Stimulated activated CD4-positive, alpha-beta T cell treated with anti-CD3 and anti-CD28 coated beads, Interleukin-15, amount 100 ng/mL, for 1 hour (primary cell): ENCODE measurements at places on chromosomes 5 and 9.

DNA sequence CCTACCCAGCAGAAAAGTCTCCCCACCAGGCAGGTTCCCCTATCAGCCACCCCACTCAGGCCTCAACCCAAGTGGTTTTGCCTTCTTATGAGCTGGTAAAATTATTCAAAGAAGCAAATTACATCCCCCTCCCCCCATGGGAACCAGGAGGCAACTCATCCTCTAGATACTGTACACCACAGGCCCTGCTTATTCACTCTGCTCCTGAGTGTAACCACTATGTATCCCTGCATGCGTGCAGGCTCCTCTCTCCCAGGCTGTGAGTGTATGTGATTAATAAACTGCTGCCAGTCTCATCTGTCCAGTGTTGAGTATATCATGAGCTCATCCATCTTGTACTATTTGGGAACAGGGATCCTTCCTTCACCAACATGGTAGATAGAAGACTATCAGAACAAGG is 8.6 kb downstream of the KCTD16 start:
- DNase-seq, result no peak

- no peak for DNase-seq
Measured at GRCh38 chr9:130311408-130312140, 46.0 kb downstream of the HMCN2 start.

DNA sequence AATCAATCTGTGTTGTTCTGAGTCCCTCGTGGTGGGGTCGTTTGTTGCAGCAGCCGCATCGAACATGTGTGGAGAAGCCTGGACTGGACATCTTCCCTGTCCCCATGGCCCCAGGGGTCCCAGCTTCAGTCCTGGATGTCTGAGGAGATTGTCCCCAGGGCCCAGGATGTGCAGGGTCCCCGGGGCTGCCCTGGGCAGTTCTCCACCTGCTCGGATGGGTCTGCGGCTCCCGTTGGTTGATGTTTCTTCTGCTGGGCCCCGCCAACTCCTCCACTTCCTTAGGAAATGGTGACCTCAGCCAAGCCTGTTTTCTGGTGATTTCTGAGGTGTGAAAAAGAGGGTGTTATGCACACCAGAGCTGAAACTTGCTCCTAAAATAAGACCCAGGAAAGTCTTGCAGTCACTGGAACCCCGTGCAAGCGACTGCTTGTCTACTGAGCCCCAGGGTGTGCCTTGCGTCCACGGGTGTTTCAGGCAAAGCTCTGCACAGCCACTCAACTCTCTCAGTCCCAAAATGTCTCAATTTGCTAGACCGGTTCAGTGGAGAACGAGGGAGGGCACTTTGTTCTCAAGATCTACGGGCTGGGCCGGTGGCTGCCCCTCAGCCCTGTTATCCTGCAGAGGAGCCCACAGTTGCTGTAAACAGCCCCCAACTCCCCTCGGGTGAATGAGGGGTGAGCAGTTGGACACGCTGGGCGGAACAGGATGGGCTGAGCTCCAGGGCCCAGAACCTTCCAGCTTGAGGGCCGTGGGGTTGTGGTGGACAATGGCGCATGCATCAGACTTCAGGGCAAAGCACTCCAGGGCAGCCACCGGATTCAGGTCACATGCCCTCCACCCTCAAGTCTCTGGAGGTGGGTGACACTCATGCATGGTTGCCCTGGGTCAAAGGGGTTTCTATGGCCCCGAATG is 66.7 kb upstream of the OLFM1 start:
- DNase-seq, result no peak

DNA sequence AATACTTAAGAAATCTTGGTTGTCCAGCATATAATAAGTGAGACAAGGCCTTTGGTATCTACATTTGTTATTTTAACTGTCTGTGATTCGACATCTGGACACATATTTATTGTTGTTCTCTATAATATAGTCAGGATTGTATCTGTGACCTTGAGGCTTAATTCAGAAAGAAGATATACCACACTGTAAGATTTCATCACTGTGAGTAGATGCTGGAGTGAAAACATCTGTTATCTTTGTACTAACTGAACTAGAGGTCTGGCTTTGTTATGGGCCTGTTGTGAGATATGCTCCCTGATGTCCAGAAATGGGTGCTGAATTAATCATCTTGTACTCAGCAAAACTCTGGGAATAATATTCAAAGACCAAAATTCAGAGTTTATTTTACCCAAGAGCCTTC is 148.5 kb downstream of the ISOC1 start:
- no peak for DNase-seq

DNA sequence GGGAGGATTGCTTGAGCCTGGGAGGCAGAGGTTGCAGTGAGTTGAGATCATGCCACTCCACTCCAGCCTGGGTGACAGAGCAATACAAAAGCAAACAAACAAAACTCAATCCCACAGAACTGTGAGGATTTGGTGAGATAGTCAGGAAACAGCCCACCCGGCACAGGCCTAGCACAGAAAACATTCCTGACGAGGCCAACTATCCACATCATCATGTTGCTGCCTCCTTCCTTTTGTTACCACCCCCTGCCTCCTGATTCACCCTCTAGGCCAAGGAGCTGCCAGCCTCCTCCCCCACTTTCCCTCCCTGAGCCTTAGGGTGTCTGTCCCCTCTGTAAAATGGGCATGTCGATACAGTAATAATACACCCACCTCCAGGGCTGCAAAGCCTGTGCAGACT is 39.0 kb downstream of the STK10 start:
- no peak for DNase-seq

DNA sequence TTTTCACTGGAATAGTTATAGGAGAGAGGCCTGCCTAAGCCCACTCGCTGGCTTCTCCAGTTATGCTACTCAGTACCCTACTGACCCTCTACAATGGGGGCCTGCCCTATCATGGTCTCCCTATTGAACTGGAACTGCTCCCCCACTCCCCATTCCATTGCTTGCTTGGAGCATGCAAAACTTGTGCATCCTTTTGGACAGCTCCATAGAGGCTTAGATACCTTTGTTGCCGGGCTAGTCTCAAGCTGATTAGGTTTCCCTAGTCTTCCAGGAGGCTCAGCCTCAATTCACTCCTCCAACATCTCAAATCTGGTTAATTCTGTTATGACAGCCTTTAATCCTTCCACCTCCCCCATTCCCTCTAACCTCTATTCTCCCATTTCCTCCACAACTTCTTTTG is 39.9 kb downstream of the KIF24 start:
- DNase-seq, result no peak

GRCh38 chr9:4333231-4333740 is 33.4 kb upstream of the GLIS3 start:
- DNase-seq, result no peak

GRCh38 chr5:15203376-15203775 is 296.6 kb upstream of the FBXL7 start:
- no peak for DNase-seq

- no peak for DNase-seq
Measured at GRCh38 chr9:108205276-108205675, 650.5 kb downstream of the ACTL7B start.

DNA sequence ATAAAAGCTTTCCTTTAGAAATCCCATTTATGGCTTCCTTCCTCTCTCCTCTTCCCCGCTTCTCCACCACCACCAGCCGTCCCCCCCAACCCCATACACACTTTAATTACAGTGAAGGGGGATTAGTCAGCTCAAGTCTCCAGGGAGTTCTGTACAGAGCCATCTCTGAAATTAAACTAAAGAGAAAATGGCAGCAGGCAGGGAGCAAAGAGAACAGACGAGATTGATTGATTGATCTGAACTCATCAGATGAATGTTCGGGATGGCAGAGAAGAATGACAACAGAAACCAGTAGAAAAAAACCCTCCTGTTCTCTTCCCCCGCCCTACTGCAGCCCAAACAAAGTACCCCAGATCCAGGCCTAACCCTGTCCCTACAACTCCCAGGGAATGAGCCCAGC is 241.7 kb upstream of the PANK3 start:
- DNase-seq, result no peak

GRCh38 chr5:74182603-74183002 is 457.9 kb downstream of the ENC1 start:
- no peak for DNase-seq

GRCh38 chr9:36450110-36450732 is 50.2 kb upstream of the RNF38 start:
- DNase-seq, result no peak

DNA sequence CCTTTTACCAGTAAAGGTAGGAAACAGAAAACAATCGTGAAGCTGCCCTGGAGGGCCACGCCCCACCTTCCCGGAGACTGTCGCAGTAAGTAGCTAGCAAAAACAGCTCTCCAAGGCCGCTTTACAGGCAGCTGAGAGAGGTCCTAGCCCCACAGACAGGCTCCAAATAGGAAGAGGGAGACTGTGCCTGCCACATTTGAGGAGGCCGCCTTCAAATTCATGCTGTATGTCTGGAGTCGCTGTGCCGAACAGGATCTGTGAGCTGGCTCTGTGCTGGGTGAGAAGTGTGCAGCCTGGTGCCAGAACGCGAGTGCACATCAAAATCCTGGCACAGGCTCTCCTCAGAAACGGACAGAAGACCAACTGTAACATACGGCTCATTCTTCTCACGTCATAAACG is 582.2 kb downstream of the CETN3 start:
- no peak for DNase-seq

- DNase-seq, result no peak
Measured at GRCh38 chr9:33851301-33851700, 34.3 kb downstream of the UBE2R2 start.

DNA sequence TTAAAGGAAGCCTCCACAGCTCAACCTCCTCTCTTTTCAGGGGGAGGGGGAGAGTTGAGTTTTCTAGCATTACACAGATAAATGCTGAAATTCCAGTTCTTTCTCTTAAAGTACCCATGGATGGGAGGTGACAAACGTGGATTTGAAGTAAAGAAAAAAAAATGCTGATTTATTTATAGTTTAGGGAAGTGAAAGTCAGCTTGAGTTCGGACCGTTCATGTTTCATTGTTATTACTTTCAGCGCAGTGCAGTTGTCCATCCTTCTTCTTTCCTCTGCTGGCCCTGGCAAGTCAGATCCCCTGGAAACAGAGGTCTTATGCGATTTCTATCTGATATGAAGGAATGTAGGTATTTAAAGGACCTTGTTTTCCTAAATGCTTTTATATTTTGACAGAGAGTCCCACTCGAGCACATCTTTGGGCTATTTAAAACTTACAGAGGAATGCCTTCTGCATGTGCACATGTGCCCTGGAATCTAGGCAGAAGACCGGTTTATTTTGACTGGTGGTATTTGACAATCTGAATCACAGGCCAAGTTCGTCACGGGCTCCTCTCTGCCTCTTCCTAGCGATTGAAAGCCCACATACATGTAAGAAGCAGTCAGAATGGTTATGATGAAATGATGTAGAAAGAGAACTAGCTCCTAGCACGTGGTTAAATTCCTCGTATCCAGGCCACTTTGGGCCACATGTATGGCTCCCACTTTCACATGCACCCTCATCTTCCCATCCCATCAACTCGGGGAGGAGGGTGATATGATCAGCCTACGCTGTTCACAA is 385.2 kb upstream of the KLF4 start:
- DNase-seq, result no peak

DNA sequence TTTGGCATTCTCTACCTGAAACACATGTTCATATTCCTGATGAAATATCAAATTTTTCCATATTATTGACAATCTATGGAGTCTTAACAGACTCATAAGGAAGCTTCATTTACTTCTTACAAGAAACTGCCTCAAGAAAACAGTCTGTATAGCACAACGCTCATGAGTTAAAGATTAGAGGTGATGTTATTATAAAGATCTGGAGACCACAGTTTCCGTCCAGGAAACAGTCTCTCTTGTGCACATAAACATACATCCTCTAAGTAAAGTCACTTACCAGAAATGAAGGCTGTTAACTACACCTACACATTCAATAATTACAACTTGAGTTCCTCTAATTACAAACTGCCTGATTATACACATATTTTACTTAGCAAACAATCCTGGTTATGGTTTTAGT is 86.9 kb downstream of the RAPGEF6 start:
- no peak for DNase-seq

GRCh38 chr9:101586651-101587050 is 8.1 kb downstream of the PPP3R2 start:
- DNase-seq, result no peak
